GM13976 (cell line): ENCODE measurements at places on chromosomes 6 and 20.
A peak's percentile ranks its signal among the peaks of the same experiment; 100 is the strongest.

- DNase-seq = no peak
These were observed 16.5 kb upstream of the SPAG4 start for GRCh38 chr20:35598899-35599775.

DNA sequence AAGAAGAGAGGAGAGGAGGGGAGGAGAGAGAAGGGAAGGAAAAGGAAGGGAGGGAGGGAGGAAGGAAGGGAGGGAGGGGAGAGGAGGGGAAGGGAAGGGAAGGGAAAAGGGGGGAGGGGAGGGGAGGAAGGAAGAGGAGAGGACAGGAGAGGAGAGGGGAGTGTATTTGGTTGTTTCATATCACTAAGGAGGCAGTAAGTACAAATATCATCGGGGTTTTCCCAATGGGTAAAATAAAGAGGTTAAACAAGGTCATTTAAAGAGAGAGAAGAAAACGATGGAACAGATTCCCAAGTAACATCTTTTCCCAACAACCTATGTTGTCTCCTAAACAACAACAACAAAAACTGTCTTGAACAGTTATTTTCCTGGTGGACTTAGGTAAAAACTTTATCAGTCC lies 43.6 kb downstream of the MBOAT1 start:
- DNase-seq = no peak

GRCh38 chr6:29826271-29826670 lies 1.4 kb upstream of the HLA-G start:
- DNase-seq = no peak

DNA sequence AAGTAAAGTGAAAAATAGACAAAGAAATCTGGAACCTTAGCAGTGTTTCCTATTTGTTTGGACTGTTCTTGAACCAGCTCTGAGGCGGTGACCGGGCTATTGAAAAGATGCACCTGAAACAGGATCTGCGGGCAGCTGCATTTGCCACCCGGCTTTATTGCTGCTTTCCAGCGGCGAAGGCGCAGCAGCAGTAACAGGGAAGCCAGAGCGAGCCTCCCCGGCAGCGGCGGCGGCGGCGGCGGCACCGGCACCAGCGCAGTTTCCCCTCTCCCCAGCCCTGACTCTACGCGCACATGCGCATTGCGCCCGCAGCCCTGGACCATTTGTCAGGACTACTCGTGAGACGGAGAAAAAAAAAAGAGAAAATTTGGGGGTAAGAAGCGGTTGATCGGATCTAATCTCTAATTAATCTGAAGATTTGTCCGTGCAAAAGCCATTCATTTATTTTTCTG lies at the start of gene L3MBTL3:
Gene L3MBTL3, plus strand, starts transcription at position 290 of the 452 bp plus-strand sequence. CDS start 24,119 bp downstream, outside the sequence.
- DNase-seq = peak; percentile 86

- DNase-seq = no peak
These were observed 93.9 kb upstream of the CITED2 start for GRCh38 chr6:139468178-139468819.

- DNase-seq = no peak
These were observed 33.2 kb upstream of the TAF8 start for GRCh38 chr6:42017021-42017643.

DNA sequence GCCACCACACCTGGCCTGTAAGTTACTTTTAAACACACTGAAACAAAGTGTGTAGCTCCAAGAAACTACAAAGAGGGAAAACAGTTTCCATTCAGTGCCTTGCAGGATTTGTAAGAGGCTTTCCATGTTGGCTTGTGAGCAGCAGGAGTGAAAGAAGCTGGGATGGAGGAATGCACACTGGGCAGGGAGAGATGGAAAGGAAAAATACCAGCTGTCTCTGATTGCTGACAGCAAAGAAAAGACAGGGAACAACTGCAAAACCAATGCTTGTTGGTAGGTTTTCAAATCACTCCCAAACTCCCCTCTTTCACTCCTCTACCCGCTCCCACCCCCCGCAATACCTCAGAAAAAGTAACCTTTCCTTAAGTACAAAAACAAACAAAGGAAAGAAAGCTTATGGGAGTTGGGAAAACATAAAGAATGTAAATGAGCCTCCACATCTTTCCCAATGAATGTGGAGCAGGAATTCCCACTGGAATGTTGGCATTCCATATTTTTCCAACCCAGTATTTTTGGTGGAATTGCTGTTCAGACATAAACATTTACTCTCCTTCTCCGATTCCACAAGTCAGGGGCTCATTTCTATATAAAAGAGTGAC lies 166.1 kb downstream of the THBS2 start:
- DNase-seq = no peak

GRCh38 chr6:31383149-31383548 lies 20.2 kb upstream of the MICA start:
- no peak for DNase-seq

- no peak for DNase-seq
These were observed 279.6 kb upstream of the SULF2 start for GRCh38 chr20:48064929-48065328.

- DNase-seq = no peak
These were observed 10.0 kb downstream of the CD83 start for GRCh38 chr6:14127611-14128010.

- no peak for DNase-seq
These were observed 16.3 kb downstream of the OVOL2 start for GRCh38 chr20:18041462-18041861.

DNA sequence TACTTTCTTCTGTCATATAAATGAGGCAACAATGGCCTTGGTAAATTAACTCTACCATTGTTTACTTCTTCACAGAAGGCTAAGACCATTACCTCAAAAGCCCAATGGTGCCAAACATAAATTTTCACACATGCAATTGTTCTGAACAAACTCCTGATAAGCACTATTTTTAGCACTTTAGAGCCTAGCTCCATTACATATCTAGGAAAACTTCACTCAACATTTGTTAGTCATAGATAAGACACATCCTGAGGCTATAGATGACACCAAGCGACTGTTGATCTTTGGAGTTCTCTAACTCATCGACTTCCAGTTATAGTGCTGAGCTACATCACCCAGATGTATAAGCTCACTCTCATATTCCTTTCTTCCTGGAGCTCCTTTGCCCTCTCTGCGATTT lies 245.9 kb downstream of the EYS start:
- DNase-seq = no peak

DNA sequence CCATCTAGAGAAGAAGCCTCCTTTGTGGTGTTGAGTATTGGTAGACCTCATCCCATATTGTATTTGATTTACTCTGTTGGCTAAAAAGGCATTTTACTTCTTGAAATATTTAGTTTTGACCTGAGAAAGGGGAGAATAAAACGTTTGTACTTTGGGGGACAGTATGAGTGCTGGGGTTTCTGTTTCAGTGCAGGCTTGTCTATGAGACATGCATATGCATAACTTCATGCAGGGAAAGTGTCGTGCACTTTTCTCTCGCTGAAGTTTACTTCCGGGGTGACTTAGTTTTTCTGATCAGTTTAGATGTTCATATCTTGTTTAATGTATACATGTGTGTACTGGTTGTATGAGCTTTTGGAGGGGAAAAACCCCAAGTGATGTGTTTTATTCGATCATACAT lies 59.5 kb downstream of the UTRN start:
- DNase-seq = no peak

GRCh38 chr6:119781365-119781764 lies 431.8 kb upstream of the MAN1A1 start:
- no peak for DNase-seq

DNA sequence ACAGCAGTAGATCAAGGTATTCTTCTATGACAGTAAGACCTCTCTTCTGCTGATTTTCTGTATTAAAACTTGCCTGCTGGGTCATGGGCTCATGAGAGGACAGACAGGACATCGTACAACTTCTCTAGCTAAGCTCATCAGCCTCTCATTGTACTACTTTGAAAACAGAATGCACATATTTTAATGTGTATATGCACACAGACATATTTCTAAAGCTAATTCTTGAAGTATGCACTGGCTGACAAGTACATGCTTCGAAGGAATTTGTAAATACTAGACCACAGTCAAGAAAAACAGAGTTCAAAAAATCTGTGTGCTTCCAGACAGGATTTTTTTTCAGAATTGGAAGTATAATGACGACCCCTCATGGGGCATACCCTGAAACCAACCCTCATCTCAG lies 81.7 kb upstream of the CD83 start:
- DNase-seq = no peak

DNA sequence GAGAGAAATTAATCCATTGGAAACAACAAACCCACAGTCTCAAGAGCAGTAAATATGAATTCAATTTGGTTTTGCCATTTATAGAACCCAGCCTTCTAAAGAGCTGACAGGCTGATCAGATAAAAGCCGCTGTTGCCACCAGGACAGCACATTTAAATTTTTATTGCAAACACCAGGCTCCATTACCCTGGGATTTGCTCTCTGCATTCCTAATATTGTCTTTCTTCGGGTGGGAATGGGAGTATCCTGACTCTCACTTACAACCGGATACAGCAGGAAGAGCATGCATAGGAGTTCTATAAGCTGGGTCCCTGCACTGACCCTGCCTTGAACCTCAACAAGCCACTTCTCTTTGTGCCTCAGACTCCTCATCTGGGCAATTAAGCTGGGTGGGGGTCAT lies 142.9 kb downstream of the LRFN2 start:
- DNase-seq = no peak

GRCh38 chr6:132354517-132355167 lies 46.6 kb downstream of the MOXD1 start:
- DNase-seq = no peak

- no peak for DNase-seq
These were observed 27.1 kb downstream of the SYNJ2 start for GRCh38 chr6:158008864-158009113.

- no peak for DNase-seq
These were observed 200.1 kb downstream of the BMP7 start for GRCh38 chr20:57066126-57066900.

DNA sequence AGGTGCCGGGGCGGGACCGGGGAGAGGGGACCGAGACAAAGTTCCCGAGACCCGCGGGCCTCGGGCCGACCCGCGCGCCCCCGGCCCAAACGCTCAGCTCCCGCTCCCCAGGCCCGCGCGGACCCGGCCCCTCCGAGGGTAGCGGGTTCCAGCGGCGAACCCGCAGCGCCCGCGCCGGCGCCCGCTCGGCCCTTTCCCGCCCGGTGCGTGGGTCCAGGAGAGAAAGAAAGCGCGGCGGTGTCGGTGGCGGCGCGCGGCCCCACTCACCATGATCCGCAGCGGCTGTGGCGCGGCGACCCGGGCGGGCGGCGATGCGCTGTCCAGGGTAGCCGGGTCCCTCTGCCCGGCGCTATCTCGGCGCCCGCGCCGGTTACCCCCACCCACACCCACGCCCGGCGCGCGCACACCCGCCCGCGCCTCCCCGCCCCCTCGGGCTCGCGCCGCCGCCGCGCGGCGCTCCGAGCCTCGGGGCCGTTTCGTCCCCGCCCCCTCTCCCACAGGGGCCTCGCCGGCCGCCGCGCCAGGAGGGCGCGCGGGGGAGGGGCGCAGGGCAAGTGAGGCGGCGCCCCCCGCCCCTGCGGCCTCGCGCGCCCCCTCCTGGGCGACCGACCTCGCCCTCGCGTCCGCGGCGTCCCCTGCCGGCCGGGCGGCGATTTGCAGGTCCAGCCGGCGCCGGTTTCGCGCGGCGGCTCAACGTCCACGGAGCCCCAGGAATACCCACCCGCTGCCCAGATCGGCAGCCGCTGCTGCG lies at the start of gene ELOVL2:
Gene ELOVL2, minus strand, starts transcription at position 345 of the 751 bp plus-strand sequence. Its CDS starts 75 bp downstream, at position 270.
- peak; percentile 72 for DNase-seq

DNA sequence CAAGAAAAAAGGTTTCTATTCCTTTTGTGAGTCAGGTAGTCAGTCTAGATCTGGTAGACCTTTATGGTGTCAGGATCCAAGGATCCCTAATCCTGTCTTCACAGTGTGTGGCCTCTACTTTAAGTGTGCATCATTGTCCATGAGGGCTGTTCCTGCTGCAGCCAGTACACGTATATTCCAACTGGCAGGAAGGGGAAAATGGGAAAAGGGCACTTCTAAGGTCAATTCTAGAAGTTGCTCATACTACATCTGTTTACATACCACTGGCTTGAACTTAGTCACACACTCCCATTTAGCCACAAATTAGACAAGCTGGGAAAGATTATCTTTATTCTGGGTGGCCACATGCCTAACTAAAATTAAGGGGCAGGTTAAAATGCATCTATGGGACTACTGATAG lies 9.7 kb upstream of the MMS22L start:
- no peak for DNase-seq

GRCh38 chr6:33173535-33174180 lies 18.6 kb downstream of the COL11A2 start:
- DNase-seq = no peak

DNA sequence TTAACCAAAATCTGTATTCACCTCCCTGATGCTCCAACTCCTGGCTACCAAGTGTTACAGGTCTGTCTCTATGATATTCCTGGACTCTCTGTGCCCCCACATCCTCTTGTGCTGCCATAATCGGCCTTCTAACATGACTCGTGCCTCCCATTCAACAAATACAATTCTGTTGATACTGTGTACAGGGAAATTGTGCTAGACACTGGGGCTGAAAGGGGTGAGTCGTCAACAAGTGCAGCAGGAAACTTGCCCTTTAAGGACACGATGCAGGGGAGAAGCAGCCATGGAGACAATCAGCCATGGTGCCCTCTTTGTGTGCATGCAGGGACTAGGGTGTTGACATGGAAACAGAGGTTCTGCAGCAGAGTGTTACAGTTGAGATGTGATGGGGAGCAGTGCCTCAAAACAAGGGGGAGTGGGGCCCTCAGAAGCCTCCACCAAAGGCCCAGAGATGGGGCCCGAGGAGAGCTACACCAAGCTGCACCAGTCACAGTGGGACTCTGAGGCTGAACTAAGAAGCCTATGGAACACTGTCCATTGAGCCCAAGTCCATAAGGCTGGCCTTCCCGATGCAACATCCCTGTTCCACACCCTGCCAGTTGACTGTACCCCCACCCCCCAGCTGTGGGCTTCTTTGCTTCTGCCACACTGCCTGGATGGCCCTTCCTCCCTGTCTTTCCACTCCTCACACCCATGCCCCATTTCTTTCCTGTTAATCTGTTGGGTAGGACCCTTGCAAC lies 3.1 kb downstream of the PCED1A start:
- DNase-seq = peak; percentile 6
